Panc1 (cell line): ENCODE measurements at places on chromosomes 1 and 21.

GRCh38 chr1:67338642-67339041, 31.0 kb downstream of the IL12RB2 start:
- no peaks in the 10 kb centered on the region for H3K4me1 ChIP-seq
- no peak overlapping the region for H3K27ac ChIP-seq
- H3K27me3 ChIP-seq, result no peaks in the 10 kb centered on the region
- no peak for DNase-seq

DNA sequence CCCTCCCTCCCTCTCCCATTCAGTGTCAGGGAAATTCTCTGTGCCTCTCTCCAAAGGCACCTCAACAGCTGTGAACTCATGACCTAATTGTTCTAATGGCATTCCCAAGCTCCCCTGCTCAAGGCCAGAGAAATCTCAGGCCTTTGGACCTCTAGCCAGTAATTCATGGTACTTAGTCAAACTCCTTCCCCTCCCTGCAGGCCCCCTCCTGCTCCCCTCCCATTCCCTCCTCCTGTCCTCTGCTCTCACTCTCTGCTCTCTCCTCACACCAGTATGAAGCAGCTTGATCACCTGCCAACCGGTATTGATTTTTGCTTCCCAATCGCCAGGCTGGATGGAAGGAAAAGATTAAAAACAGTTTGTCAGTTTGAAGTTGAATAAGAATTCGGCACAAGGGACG, 370.5 kb upstream of the PBX1 start:
- no peak overlapping the region for H3K4me3 ChIP-seq
- H3K27ac ChIP-seq, result no peak overlapping the region
- no peaks in the 10 kb centered on the region for H3K4me1 ChIP-seq
- H3K36me3 ChIP-seq, result no peaks in the 10 kb centered on the region
- no peaks in the 10 kb centered on the region for H3K27me3 ChIP-seq
- no peak for DNase-seq

DNA sequence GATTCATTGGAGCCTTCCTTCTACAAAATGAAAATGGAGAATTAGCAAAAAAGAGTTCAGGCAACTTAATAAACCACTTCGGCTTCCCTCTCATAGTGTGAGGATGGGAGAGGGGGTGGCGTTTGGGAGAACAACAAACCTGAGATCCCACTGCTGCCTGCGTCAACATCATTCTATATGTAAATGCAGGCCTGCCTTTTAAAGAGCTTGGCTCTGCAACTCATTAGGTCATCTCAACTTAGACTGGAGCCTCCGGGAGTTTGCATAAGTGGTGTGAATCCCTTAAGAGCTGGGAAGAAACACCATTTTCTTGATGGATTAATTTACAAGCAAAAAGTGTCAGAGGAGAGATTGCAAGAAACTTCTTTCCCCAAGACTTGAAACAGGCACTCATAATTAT, 127.6 kb upstream of the DAB1 start:
- H3K4me1 ChIP-seq, result no peaks in the 10 kb centered on the region
- no peak overlapping the region for H3K27ac ChIP-seq
- DNase-seq, result no peak
- no peak overlapping the region for H3K4me3 ChIP-seq
- 0 out of 2 replicates have a peak, but pooled peaks cover 3% of the 10 kb centered on the region for H3K27me3 ChIP-seq
- no peaks in the 10 kb centered on the region for H3K36me3 ChIP-seq

DNA sequence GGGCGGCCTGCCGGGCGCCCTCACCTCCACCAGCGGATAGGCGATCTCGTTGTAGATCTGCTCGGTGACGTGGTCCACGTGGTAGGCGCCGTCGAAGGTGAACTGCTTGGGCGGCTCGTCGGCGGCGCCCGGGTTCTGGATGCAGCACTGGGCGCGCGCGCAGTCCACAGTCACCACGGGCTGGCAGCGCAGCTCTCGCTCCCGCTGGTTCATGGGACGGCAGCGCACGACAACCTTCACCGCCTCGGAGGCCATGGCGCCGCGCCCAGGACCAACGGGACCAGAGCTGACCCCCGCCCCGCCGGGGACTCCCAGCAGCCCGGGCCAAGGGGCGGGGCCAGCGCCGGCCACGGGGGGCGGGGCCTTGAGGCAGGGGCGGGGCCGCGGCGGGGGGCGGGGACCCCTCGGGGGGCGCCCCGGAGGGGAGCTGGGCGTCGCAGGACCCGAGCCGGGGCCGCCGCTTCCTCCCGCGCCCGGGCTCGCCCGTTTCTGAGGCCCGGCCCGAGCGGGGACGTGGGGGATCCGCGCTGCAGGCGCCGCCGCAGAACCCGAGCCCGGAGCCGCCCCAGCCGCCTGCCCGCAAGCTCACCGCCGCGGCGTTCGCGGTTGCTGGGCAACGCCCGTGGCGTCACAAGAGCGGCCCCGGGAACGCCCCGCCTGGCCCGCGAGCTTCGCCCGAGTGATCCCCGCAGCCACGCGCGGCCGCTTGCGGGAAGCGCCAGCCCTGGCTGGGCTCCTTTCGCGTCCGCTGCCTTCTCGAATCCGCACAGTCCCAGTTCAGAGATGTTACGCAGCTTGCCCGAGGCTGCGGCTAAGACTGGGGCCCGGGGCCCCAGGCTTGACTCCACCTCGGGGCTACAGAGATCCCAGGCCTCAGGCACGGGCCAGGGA, at the start of gene KIF17:
Gene KIF17, minus strand, starts transcription at position 556 of the 891 bp plus-strand sequence. Its CDS starts 301 bp downstream, at position 255.
- DNase-seq, result no peak
- peaks cover 3% of the 10 kb centered on the region; the same call in 1 of the 2 replicates for H3K4me1 ChIP-seq
- no peaks in the 10 kb centered on the region for H3K27me3 ChIP-seq

- no peak overlapping the region for H3K27ac ChIP-seq
- H3K36me3 ChIP-seq, result no peaks in the 10 kb centered on the region
- peaks cover 3% of the 10 kb centered on the region for H3K27me3 ChIP-seq
- DNase-seq, result no peak
- no peak overlapping the region for H3K4me3 ChIP-seq
- no peaks in the 10 kb centered on the region for H3K4me1 ChIP-seq
Measured at GRCh38 chr1:206081856-206082255, 28.9 kb downstream of the RHEX start.

DNA sequence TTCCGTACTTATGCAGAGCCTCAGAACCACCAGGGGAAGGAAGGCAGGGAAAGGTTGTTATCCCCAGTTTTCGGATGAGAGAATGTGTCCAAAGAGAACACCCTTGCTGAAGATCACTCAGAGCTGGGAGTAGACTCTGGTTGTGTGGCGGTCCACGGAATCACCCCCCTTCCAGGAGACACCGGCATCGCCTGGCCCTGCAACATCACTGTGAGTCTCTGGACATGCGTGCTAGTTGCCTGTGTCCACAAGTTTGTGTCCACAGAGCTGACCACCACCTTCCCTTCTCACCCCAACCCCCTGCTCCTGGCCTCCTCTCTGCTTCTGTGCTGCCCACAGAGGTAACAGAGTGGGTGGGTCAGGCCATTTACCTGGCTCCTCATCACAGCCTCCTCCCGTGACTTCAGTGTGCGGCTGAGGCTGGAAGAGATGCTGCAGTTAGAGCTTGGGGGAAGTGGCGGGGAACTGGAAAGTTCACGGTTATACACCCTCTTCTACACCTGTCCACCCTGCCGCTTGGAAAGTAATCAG, 7.3 kb downstream of the MYBPH start:
- no peak overlapping the region for H3K27ac ChIP-seq
- no peak overlapping the region for H3K4me3 ChIP-seq
- no peak for DNase-seq
- no peaks in the 10 kb centered on the region for H3K27me3 ChIP-seq
- H3K4me1 ChIP-seq, result no peaks in the 10 kb centered on the region; the same call in 1 of the 2 replicates
- H3K36me3 ChIP-seq, result no peaks in the 10 kb centered on the region
